ENCODE measurements at places on chromosomes 7 and 10.

DNA sequence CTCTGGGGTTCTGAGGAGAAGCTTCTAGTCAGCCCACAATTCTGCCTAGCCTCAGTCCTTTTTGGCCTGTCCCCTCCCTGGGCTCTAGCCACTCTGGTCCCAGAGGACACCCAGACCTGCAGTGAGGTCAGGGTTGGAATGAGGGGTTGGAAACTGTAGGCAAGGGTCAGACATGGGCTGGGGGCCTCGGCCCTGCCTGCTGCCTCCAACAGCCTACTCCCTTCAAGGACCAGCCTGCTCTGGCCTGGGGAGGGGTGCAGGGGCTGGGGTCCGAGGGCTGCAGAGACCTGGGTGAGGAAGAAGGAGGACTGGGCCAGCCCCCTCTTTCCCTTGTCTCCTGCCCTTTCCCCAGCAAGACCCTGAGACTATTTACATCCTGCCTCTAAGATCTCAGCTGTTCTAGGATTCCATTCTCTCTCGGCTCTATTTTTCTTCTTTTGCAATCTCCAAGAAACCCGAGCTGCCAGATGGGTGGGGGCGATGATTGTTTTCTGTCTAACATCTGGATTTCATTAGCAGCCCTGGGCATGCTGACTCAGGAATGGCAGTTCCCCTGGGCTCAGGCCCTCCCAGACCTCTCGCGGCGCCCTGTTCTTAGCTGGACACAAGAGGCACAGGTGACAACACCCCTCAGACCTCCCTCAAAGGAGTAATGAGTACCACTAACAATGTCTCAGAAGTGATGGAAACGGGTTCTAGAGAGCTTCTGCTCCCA is 23.1 kb downstream of the ZCCHC24 start:
- DNase-seq: no peak

GRCh38 chr7:12385364-12385786 is 18.3 kb downstream of the VWDE start:
- DNase-seq: no peak

- no peak for DNase-seq
These were observed 37.6 kb downstream of the JAKMIP3 start for GRCh38 chr10:132103116-132103910.

GRCh38 chr10:78802866-78803265 is 265.9 kb upstream of the ZMIZ1 start:
- no peak for DNase-seq

- DNase-seq: no peak
These were observed 26.5 kb upstream of the HIBADH start for GRCh38 chr7:27689150-27689549.

DNA sequence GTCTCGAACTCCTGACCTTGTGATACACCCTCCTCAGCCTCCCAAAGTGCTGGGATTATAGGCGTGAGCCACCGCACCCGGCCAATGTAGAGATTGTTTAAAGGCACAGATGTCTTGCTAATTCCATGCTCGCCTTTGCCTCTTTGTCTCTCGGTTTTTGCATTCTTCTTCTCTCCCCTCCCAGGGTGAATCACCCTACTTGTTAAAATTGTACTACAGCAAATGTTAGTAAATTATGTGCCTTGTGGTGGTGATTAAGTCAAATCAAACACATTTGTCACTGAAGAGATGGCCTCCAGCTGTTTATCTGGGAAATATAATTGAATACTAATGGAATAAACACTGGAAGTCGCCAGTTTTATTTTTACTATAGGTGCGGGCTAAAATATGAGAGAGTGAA is 384.4 kb upstream of the AUTS2 start:
- no peak for DNase-seq

- DNase-seq: no peak
These were observed 687.6 kb downstream of the LRMDA start for GRCh38 chr10:76119036-76119435.

- DNase-seq: no peak
These were observed 119.7 kb upstream of the FAM133B start for GRCh38 chr7:92709912-92710311.

DNA sequence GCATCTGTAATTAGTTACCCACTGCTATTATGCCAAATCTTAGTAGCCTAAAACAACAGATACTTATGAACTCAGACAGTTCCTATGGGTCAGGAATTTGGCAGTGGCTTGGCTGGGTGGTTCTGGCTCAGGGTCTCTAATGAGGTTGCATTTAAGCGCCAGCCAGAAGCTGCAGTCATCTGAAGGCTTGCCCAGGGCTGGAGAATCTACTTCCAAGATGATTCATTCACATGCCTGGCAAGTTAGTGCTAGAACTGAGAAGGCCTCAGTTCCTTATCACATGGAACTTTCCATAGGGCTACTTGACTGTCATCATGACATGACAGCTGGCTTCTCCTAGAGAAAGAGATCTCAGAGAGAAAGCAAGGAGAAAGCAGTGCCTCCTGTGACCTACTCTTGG is 121.3 kb downstream of the AVL9 start:
- DNase-seq: no peak

DNA sequence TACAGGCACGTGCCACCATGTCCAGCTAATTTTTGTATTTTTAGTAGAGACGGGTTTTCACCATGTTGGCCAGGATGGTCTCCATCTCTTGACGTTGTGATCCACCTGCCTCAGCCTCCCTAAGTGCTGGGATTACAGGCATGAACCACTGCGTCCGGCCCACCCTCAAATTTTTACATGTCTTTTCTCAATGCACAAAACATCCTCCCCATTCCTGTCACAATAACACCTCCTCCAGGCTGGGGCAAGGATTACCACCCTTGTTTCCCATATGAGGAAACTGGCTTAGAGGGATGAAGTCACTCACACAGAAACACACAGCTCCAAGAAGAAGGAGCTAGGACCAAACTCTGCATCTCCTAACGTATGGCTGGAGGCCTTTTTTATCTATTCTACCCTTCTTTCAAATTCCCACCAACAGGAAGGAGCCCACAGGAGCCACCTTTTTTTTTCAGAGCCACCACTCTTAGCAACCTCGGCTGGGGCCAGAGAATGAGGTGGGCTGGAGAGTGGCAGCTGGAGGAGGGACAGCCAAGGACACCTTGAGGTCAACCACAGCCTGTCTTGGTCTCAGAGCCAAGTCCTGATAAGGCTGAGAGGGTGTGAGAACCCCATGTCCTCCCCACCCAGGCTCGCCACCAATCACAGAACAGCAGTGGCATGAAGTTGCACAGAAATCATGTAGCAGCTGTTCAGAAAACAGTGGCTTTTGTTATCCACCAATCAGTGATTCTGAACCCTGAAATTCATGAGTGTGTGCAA is 113.1 kb upstream of the PDLIM1 start:
- no peak for DNase-seq

DNA sequence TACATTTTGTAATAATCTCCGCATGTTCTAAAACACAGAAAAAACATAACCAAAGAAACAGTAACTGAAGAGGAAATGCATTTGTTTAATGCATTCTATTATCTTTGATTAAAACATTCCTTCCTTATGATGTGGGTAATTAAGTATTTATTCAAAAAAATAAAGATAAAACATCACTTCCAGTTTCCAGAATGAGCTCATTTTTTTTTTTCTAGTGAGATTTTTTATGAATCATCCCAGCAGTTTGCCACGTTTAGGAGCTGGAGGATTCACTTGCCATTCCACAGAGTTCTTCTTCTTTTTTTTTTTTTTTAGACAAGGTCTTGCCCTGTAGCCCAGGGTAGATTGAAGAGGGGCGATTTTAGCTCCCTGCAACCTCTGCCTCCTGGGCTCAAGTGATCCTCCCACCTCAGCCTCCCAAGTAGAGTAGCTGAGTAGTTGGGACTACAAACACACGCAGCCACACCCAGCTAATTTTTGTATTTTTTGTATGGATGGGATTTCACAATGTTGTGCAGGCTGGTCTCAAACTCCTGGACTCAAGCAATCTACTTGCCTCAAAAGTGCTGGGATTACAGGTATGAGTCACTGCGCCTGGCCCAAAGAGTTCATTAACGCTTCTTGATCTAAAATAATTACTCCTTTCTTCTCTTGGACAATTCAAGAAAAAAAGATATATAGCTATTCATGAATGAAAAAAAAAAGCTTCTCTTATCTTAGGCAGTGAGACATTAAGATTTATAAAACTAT is 177.3 kb downstream of the DKK1 start:
- DNase-seq: no peak

DNA sequence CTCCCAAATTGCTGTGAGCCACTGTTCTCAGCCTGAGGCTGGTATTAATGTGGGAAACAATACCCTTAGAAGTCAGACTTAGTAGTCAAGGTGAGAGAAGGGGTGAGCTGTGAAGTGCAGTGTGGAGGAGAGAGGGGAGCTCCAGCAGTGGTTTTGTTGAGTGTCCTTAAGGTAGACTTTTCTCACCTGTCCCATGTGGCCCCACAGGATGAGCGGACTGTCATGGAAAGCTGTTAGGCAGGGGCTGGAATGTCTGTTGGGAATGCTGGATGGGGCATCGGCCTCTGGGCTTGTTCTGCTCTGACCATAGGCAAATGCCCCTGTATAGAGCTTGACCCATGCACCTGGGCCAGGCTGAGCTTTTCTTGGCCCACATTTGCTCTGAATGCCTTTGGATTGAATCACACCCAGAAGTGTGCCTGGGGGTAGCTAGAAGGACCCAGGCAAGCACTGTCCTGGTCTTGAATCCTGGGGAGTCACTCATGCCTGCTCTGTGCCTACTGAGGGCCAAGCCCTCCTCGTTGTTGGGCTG is 36.3 kb upstream of the SH2D4B start:
- DNase-seq: no peak

GRCh38 chr7:153383781-153384180 is 624.2 kb downstream of the ACTR3B start:
- DNase-seq: no peak

All from endothelial cell (in vitro differentiated cells).